ENCODE measurements at places on chromosomes 13 and 19.

DNA sequence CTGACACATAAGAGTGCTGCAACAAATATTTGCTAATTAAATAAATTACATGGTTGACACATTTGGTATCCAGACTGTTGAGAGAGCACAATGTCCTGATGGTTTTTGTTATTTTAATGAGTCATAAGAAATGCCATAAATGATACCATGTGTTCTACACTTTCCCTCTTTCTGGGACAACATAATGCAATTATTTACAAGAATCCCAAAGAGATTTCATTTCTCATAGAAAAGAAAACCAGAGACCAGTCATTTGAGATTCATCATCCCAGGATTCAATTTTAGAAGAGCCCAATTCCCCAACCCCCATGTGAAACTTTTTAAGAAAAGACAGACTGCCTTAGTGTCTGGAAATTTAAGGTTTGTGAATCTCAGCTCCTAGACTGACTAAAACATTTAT, 399.6 kb downstream of the DCT start:
- DNase-seq = no peak

- DNase-seq = no peak
Observed at GRCh38 chr19:48332351-48332661, 7.0 kb downstream of the EMP3 start.

DNA sequence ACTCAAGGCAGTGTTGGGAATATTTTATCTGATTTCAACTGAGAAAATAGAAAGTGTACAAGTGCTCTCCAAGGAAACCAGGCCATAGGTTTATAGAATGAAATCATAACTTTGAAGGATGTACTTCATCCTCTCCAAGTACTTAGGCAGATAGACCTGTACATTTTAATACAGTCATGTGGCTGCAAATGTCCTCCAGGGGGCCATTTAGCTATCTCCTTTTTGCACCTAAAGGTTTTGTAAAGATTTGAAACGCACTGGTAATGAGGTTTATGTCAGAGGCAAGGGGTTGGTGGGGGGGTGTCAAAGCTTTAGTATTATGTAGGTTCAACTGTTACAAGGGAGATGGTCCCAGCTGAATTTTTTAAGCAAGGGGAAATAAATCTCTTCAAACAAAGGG, 364.4 kb downstream of the DCT start:
- DNase-seq = peak; percentile 53

DNA sequence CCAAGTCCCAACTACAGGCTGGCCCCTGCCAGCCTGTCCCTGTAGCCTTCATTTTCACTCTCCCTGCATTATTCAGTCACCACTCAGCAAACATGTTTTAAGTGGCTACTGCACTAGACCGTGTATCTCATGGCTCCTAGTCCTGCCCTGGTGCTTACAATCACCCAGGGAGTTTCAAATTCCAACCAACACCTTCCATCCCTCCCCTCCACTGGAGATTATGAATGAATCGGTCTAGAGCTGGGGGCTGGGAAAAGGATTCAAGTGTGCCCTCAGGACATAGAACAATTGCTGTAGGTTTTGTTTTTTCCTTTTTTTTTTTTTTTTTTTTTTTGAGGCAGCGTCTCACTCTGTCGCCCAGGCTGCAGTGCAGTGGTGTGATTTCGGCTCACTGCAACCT, 15.0 kb upstream of the TNFAIP8L1 start:
- DNase-seq = no peak

- no peak for DNase-seq
Observed at GRCh38 chr19:38848299-38849146, 1.3 kb downstream of the HNRNPL start.

DNA sequence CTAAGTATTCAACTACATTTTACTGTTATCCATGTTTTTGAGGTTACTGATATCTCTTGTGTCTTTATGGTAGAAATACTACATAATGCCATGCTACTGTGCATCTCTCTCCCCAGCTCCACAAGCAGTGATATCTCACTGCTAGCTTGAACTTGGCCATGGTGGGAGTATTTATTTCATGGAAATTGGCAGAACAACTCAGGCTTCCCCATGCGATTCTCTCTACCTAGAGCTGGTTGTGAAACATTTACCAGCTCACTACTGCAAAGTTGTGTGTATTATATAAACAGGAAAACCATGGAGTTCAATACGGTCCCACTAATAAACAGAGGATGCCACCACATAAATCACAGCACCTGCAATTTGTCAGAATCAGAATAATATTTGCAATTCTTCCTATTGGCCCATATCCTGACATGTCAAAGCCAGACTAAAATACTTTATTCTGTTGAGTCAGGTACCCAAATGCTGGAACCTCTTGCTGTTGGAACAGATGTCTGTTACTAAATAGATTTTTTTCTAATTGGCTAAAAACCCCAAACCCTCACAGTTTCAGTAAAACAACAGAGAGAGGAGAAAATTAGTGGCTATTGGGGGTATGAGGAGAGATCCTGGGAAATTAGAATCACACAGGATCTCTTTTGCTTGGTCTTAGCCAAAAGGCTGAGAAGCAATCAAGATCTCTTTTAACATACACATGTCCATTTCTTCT, 91.4 kb upstream of the SLC10A2 start:
- no peak for DNase-seq

DNA sequence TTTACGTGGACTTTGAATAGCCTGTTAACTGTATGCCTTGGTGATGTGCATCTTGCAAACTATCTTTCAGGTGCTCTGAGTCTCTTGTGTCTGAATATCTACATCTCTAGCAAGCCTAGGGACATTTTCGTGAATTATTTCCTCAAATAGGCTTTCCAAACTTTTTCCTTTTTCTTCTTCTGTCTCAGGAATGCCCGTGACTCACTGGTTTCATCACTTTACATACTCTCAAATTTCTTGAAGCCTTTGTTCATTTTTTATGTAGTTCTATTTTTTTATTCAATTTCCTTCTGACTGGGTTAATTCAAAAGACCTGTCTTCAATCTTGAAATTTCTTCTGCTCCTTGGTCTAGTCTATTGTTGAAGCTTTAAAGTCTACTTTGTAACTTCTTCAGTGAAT, 332.2 kb downstream of the OXGR1 start:
- DNase-seq = no peak

DNA sequence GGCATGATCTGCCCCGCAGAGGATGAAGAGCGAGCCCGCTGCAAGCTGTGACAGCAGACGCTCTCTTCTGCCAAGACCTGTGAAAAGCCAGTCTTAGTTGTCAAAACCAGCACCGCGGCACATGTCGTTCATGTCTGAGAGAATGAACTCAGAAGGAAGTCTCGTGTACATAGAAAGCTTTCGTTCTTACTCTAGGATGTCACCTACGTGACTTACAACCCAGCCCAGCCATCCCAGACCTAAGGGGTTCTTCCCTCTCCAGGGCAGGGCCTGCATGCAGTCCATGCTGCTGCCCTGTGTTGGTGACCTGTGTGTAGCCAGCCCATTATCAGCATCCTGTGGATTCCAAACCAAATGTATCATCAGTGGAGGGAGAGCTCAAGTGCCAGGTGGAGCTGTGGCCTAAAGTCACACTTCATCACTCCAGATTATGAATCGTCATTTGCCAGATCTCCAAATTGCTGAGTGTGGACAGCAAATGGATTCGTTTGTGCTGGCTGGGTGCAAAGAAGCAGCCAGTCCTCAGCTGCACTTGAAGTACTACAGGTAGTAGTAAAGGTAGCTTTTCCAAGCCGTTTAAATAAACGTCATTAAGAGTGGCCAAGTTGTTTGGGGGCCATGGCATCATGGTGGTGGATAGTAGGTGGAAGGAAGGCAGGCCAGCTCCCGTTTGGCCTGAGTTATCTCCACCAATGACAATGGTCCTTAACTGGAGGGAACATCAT, 73.9 kb upstream of the GPR183 start:
- no peak for DNase-seq

- no peak for DNase-seq
Observed at GRCh38 chr19:45421947-45422498, 1.7 kb downstream of the ERCC1 start.

GRCh38 chr13:76874479-76874878, 11.7 kb downstream of the KCTD12 start:
- DNase-seq = peak; percentile 30

- no peak for DNase-seq
Observed at GRCh38 chr19:5182751-5183150, 157.9 kb downstream of the PTPRS start.

GRCh38 chr19:46685189-46685588, 24.2 kb upstream of the DACT3 start:
- DNase-seq = no peak

DNA sequence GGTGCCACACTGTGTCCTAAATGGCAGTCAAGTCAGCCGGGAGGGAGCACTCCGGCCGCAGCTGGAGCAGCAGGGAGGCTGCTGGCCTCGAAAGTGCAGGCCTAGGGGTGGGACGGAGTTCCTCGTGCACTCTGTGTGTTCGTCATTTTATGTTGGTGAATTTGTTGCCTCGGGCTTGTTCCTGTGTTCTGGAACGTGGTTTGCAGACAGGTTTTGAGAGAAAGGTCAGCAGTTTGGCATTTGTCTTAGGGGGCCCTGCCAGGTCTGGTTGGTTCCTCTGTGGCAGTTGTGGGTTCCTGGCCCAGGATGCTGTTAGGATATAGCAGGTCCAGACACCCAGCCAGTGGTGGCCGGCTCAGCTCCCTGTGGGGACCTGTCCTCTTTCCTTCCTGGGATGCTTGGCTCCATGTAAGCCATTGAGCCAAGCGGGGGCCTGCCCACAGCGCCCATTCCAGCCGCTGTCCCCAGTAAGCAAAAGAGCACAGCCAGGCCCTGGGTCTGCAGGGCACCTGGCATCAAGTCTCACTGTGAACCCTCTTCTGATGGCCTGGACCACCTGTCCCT, 30.0 kb downstream of the MPHOSPH8 start:
- DNase-seq = no peak

GRCh38 chr13:114101358-114102130, 30.9 kb downstream of the RASA3 start:
- DNase-seq = no peak

DNA sequence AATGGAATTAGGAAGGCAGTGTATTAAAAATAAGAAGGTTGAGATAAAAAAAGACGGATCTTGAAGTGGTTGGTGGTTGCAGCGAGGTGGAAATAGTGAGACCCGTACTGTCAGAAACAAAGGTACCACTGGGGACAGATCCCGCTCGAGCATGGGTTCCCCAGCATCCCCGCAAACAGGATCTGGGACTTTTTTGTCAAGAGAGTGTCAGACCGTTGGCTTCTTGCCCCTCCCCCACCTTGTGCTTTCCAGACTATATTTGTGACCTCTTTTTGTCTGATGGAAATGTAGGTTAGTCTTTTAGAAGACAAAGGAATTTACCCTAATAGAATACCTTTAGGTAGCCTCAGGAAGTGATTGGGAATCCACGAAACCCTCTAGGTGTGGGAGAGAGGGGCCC, 4.2 kb downstream of the GATAD2A start:
- DNase-seq = no peak

GRCh38 chr13:104485571-104485970, 1419.4 kb upstream of the SLC10A2 start:
- DNase-seq = no peak

GRCh38 chr13:68214691-68215415, 984.7 kb upstream of the PCDH9 start:
- DNase-seq = no peak

DNA sequence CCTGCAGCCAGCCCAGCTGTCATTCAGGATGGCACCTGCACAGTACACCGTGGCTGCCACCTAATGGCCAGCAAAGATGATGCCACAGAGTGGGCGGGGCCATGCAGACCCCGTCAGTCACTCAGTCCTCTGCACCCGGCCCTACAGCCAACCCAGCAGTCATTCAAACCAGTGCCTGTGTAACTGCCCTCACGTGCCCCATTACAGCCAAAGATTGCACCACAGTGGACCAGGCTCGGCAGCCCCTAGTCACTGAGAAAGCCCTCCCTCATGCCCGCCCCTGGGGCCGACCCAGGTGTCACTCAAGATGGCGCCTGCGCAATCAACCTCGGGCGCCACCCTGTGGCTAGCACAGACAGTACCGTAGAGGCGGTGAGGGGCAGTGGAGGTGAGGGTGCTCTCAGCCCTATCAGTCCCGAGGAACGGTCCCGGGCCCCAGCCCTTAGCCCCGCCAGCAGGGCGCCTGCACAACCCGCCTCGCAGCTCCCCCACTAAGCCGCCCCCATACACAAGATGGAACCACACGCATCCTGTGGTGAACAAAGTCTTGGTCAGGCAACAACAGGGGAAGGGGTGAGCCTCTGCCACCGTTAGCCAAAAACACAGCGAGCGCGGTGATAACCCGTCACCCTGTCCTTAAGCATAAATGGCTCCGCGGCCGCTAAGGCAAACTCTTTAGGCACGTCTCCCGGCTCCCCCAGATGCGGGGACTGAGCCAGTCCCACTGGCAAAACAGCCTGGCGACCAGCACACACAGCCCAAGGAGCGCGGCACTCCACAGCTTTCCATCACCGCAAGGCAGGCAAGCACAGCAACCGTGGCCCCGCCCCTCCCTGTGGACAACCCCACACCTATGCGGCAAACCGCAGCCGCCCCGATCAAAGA, 2.3 kb downstream of the PEG3 start:
- DNase-seq = peak; percentile 14
